ENCODE measurements at places on chromosomes 5 and 9. TPM values are rescaled to one million over a fixed set of nuclear protein-coding genes. Genes with fewer than 3 reads are reported as not detected.

DNA sequence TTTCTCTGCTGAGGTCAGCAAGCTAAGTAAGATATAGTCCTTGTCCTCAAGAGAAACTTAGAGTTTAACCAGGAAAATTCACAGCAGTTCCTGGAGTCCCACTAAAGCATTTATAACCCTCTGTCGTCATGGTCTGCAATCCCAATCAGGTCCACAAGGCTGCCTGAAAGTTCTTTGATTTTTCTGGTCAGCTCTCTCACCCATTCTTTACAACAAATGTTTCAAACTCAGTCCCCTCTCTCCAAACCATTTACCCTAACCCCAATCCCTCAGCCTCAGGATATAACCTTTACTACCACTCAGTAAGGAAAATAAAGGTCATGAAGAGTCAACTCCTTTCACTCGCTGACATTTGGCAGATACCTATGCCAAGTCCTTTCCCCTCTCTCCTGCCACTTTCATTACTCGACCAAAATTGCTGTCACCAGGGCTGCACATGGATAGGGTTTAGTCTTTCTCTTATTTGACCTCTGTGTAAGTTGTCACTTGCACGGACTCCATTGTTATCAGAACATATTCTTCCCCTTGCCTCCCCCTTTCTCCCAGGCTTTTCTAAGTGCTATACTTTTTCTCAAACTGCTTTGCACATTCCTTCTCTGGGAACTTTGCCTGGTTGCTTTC lies 936.6 kb downstream of the NR2F1-AS1 start:
- no peak overlapping the region for H3K27ac ChIP-seq
- no peak for DNase-seq
- H3K4me3 ChIP-seq: no peak overlapping the region
- no peaks in the 10 kb centered on the region for H3K27me3 ChIP-seq
- peaks cover 11% of the 10 kb centered on the region for H3K4me1 ChIP-seq
- H3K36me3 ChIP-seq: no peaks in the 10 kb centered on the region

SMC2 gene
- 9.8 TPM for total RNA-seq

DNA sequence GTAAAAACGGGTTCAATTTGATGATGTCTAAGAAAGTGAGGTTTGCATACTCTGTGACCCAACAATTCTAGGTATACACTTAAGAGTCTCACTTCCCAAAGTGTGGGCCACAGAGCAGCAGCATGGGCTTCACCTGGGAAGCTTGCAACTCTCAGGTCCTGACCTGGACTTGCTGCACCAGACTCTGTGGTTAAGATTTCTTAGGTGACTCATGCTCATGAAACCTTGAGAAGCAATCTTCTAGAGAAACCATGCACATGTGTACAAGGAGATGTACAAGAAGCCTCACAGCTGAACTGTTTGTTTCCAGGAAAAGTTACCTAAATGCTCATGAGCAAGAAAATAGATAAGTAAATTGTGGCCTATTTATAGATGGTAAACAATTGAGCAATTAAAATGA lies 30.0 kb downstream of the DNAJC21 start:
- H3K27me3 ChIP-seq: no peaks in the 10 kb centered on the region
- no peak overlapping the region for H3K4me3 ChIP-seq
- peaks cover 4% of the 10 kb centered on the region for H3K4me1 ChIP-seq
- no peak overlapping the region for H3K27ac ChIP-seq
- H3K36me3 ChIP-seq: no peaks in the 10 kb centered on the region

CMBL gene
- total RNA-seq: 39.7 TPM

ACOT12 gene
- not detected for total RNA-seq
